ENCODE measurements at places on chromosomes 6 and 20.
A peak's percentile ranks its signal among the peaks of the same experiment; 100 is the strongest.

DNA sequence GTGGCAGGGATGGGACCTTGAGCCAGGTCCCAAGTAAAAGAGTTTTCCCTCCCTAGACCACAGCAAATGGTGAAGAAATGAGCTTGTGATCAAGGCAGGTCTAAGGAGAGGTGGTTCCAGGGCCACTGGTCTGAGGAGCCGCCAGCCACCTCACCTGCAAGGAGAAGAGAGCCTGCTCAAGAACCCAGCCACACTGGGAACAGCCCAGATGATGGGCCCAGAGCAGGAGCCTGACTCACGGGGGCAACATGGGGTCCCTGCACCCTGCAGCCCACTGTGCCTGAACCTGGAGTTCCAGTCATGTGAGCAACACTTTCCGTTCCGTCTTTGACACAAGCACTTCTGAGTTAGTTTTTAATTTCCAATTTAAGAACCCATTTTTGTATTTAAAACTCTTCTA, 204.5 kb upstream of the CDH4 start:
- DNase-seq = no peak

GRCh38 chr20:10897336-10897735, 223.5 kb upstream of the JAG1 start:
- DNase-seq = no peak

DNA sequence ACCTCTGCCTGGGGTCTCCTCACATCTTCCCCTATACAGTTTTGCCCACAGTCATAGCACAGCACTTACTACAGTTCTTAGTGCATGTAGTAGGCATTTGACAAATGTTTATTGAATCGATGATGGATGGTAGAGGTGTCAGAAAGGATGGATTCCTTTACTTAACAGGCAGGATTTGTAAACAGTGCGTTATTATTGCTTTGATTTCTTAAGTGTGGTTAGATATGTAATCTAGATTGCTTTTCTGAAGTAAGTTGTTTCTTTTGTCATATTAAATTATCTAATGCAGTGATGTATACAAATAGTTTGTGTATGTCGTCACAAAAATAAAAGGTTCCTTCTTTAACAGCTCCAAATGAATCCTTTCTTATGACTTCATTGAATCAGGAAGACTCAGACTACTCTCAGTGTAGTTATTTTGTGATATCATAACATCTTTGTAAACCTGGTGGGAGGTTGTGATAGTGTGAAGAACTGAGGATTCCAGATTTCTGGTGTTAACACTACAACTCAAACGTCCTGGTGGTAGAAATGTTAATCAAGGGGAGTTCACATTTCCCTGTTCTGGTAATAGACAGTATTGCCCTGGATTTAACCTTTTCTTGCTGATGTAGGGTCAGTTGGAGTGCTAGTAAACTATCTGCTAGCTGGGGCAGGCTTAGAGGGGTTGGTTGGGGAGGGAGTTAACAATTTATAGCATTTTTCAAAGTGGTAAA, 87.7 kb downstream of the HIVEP1 start:
- no peak for DNase-seq

DNA sequence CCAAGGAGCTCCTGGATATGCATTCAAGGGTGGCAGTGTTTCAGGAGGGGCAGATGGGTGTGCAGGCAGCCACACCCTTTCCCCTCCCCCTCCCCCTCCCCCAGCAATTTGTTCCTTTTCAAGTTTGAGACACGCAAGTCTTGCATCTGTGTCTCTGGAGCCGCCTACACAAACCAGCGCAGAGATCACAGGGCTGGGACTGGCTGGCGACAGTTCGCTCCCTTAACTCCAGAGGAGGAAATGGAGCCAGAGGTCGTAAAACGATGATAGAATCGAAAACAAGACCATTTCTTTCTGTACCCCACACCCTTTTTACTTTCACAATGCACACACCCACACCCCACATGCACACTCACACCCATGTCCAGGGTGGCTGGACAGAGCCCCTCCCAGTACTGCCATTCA, 163.1 kb downstream of the LY86 start:
- no peak for DNase-seq

GRCh38 chr20:53685070-53685595, 91.5 kb upstream of the ZNF217 start:
- DNase-seq = no peak

DNA sequence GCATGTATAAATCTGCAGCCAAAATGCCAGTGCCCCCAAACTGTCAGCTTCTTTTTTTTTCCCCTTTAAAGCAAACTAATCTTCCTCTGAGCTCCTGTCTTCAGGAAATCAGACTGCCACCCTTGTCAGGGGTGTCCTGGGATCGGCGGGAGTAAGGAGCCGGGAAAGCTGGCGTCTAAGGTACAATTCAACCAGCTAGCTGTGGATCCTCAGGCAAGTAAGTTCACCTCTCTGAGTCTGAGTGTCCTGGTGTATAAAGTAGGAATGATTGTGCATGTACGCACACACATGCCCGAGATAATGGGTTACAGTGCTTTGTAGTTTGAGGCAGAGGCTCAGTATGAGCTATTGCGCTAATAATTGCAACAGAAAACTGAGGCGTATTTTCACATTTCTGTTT, 98.3 kb downstream of the ANKRD60 start:
- no peak for DNase-seq

DNA sequence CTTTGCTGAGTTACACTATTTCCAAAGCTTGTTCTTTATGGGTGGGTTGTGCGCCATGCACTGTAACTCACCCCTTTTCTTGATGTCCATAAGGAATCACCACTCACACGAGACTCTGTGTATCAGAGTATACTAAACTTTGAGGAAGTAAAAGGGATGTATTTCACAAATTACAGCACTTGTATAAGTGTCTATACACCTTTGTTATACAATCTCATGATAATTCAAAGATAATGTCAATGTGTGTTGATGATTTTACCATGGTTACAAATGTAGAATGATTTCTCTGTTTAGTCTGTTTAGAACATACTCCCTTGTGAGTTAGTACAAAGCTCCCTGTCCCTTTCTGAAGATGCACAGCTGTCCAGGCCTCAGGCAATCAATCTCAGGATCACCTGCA, 922.2 kb upstream of the MAP3K7 start:
- no peak for DNase-seq

- no peak for DNase-seq
Observed at GRCh38 chr20:12955611-12956010, 53.2 kb upstream of the SPTLC3 start.

GRCh38 chr6:144064402-144065212, 30.8 kb downstream of the SF3B5 start:
- DNase-seq = peak; percentile 48

GRCh38 chr6:5898563-5898962, 108.2 kb downstream of the NRN1 start:
- DNase-seq = no peak

GRCh38 chr20:18705910-18706309, 107.7 kb upstream of the SCP2D1 start:
- DNase-seq = no peak

DNA sequence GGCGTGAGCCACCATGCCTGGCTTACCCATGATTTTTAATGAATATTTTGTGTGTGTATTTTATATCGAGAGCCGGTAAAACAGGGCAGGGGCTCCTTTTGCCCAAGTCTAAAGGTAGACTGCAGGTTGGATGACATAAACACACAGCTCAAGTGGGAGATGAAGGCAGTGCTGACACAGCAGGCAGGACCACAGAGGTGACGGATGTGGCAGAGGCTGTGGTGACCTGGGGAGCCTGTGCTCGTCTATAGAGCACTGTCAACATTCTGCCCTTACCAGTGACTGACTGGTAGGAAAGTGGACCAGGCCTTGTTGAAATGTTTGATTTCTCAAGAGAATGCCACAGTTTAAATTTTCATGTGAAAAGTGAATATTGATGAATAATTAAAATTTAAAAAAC, 137.5 kb downstream of the ZFP64 start:
- no peak for DNase-seq

GRCh38 chr6:52420668-52421358, 671 bp downstream of the EFHC1 start:
- peak; percentile 62 for DNase-seq

GRCh38 chr6:149763866-149764265, 14.3 kb downstream of the PCMT1 start:
- DNase-seq = no peak

DNA sequence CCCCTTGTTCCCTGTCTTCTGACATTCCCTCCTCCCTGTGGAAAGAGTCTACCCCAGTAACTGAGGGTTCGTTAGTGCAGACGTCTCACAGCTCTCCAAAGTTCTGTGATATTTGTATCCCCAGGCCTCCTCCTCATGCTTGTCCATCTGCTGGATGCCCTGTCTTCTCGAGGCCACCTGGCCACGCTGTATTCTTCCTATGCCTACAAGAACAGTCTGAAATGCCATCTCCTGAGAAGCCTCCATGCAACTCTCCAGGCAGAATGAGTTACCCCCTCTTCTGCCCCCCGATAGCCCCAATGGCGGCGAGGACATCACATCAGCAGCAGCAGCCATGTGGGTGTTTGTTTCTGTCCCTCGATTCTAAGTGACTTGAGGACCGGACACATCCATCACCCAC, 9.3 kb downstream of the ULBP2 start:
- DNase-seq = no peak

- peak; percentile 77 for DNase-seq
Observed at GRCh38 chr6:85321906-85322305, 128.0 kb upstream of the NT5E start.

DNA sequence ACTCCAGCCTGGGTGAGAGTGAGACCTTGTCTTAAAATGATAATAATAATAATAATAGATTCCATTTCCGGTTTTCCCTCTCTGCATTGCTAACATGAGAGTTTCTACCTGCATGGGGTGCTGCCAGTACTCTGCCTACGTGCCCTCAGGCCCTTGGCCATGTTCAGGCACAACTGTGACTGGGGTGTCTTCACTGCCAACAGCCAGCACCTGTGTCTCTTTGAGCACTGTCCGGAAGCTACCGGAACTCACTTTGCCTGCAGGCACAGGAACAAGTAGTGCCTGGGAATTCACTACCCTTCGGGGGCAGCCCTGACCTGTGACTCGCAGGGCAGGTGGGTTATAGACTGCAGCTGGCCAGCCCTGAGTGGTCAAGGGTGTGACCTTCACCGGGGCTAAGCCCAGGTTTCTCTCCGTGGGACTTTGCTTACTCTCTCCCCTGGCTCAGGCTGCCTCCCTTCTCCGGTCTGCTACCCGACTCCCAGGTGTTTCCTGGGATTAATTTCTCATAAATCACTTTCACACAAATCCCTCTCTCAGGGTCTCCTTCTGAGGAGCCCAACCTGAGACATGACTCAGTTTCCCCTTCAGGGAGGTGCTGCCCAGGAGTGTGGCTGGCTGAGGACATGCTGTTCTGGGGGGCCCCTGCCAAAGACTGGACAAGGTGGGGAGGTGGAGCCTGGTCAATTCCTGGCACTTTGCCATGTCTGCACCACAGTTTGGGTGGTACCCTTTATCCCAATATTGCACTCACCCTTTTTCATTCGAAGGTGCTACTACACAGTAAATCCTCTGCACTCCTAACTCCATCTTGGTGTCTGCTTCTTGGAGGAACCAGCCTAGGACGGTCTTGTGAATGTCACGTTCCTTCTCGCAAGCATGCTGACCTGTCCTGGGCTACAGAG, 79.5 kb upstream of the RALGAPA2 start:
- no peak for DNase-seq

GRCh38 chr6:139327038-139327437, 35.2 kb upstream of the TXLNB start:
- DNase-seq = no peak

DNA sequence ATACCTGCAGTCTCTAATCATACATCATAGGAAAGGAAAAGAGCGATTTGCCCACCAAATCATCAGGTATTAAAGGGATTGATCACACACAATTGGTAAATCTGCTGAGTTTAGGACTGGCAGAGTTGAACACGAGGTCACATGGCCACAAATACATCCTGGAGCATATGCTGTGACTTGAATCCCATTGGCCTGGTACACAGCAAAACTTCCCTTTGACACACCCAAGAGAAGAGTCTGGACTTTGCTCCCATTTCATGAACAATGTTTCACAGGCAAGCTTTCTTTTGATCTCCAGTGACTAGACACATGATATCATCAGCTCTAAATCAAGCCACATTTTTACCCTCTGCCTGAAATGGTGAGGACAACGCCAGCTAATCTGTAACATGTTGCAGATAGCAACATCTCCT, 117.9 kb downstream of the ISM1 start:
- no peak for DNase-seq

DNA sequence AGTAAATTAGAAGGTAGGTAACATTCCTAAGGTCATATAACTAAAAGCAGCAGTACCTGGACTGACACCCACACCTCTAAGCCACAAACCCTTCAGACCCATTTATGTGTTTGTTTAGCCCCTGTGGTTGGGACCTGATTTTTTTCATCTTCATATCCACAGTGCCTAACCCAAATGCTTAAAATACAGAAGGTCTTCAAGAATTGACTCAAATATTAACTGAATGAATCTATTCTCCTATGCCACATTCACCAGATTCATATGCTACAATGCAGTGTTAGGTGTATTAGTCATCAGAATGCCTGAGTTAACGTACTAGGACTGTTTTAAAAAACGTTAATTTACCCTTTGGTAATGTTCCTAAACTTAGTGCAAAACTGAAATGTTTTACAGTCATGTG, 124.8 kb downstream of the AHI1 start:
- DNase-seq = no peak

DNA sequence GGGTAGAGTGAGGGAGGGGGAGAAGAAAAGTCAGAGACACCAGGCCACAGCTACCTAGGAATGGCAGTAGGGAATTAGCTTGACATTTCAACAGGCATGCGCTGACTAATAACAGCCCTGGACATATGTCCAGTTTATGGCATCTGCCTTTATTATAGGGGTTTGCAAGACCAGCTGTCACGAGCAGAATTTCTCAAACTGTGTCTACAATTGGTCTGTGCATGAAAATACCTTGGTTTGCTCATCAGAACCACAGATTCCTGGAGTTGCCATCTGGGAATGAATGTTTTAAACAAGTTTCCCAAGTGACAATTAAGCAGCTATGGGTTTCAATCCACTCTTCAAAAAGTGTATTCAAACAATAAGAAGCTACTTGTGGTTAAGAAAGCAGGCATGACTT, 110.3 kb upstream of the ENPP5 start:
- no peak for DNase-seq

DNA sequence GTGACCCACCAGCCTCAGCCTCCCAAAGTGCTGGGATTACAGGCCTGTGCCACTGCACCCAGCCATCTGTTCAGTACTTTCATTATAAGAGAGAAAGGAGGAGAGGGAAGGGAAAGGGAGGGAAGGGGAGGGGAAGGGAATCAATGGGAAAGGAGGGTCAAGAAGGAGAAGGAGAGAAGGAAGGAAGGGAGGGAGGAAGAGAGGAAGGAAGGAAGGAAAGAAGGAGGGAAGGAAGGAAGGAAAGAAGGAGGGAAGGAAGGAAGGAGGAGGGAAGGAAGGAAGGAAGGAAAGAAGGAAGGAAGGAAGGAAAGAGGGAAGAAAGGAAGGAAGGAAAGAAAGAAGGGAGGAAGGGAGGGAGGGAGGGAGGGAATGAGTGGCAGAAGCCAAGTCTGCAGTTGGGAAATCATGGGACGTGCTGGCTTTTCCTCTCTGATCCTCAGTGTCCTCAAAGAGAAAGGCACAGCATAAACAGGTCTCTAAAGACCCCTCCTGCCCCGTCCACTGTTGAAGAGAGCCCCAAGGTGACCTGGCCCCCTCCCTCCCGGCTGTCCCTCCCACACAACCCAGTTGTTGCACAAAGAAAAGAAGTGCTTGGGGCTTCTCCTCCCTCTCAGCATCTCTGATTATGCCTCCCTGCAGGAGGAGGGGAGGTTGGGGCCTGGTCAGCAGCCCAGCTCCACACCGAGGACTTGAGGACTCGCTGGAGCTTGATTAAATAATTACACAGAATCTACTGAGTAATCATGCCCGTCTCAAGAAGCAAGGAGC, 69.1 kb upstream of the TOP1 start:
- DNase-seq = no peak

- DNase-seq = peak; percentile 65
Observed at GRCh38 chr20:45470262-45470931, 844 bp downstream of the WFDC2 start.

Measured in left hindlimb (tissue), 1 donor.